ENCODE measurements at places on chromosomes 2 and 18.

- DNase-seq = no peak
Measured at GRCh38 chr2:60406192-60406591, 147.3 kb downstream of the BCL11A start.

- no peak for DNase-seq
Measured at GRCh38 chr2:240742602-240743095, 51.0 kb downstream of the AQP12A start.

DNA sequence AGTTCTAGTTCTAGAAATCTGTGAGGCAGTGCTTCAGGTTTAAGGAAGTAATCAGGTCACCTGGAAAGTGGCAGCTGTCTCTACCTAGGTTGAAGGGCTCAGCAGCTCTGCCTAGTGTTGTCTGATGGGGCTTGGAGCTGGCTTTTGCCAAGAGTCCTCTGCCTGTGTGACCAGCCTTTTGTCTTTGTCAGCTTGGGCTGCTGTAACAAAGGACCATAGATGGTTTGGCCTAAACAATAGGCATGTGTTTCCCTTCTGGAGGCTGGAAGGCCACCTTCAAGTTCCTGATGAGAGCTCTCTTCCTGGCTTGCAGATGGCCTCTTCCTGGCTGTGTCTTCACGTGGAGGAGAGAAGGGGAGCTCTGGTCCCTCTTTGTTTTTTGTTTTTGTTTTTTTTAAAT, 13.3 kb downstream of the UBE2F start:
- no peak for DNase-seq

DNA sequence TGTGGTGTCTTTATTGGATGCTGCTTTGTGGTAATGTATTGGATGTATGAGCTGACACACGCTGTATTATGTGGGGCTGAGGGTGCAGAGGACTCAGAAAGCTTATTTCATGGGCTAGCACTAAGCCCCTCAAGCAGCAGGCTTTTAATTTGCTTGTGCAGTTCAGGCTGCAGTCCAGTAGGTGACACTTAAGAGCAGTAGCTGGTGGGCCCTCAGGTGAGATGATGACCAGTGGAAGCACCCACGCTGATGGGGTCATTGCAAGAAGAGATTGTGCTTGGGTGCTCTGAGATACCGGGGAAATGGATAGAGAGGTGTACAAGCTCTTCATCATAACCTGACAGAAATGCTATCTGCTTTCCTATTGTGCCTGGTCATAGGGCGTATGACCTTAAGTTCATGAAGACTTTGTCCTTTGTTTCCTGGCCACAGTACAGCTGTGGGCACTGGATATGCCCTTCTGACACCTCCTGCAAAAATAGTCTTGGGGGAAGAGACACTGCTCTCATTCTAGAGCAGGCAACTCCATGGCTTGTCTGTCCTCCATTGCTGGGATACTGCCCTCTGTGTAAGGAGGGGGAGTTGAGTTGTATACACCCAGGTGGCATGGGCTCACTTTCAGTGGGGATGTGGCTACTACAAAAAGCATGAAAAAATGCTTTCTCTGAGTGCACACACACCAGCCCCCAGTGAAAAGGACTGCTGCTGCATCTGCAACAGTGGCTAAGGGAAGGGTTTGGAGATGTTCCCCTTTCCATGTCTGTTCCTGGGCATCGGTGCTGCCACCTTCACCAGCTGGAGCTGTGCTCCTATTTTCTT, 205.7 kb upstream of the ZSWIM2 start:
- no peak for DNase-seq

DNA sequence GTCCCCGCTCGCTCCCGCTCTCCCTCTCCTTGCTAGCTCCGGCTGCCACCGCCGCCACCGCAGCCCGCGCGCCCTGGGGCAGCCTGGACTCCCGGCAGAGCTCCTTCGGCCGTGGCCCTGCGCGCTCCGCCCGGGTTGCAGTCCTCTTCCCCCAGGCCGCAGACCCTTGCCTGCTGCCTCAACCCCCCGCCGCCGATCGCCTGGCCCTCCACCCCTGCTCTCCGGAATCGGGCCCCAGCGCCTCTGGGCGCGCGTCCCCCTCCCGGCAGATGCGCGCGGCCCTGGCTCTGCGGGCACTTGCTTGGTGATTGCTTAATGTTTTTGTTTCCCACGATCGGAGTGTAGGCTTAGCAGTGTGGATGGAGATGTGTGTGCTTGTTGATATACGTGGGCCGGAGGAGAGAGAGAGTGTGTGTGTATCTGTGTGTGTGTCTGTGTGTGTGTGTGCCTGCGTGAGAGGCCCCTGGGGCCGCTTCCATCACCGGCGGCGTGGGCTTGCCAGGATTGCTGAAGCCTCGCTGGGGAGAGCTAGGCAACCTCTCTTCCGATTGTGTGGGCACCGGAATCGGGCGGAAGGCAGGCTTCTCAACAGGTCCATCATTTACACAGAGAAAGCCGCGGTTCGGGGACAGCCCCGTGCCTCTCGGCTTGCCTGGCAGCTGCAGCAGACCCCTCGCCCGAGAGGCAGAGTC, 877 bp downstream of the INHBB start:
- DNase-seq = no peak

GRCh38 chr2:160406591-160407392, 86.8 kb downstream of the RBMS1 start:
- DNase-seq = peak; percentile 31

DNA sequence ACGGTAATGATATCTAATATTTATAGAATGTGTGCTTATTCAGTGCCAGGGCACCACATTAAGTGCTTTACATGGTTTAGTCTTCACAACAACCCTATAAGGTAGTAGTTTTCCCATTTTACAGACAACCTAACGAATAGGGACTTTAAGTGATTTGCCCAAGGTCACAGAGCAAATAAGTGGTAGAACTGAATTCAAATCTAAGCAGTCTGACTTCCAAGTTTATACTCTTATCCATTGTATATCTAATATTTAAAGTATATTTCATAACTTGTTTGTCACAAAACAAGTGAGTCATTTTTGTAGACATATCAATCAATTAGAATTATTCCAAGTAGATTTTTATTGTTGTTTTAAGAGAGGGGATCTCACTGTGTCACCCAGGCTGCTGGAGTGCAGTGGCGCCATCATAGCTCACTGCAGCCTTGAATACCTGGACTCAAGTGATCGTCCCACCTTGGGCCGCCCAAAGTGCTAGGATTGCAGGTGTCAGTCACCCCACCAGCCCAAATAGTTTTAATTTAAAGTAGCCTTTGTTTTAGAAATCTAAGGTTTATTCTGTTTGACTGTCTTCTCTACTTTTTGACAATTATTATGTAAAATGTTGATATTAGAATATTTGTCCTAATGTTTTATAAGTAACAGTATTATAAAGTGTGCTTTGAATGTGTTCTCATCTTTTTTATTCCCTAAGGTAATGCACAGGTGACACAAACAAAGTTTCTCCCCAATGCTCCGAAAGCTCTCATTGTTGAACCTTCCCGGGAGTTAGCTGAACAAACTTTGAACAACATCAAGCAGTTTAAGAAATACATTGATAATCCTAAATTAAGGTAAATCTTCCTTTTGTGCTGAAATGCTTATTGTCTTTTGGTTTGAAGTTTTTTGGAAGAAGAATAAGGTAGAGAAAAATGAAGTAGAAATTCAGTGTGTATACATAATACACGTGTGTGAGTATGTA, 15.1 kb downstream of the DDX1 start:
- DNase-seq = no peak

GRCh38 chr2:128358941-128359731, 40.5 kb upstream of the HS6ST1 start:
- DNase-seq = no peak

- no peak for DNase-seq
Measured at GRCh38 chr2:9592699-9593098, 37.1 kb upstream of the ADAM17 start.

- DNase-seq = peak; percentile 28
Measured at GRCh38 chr2:127622561-127623387, 23.2 kb upstream of the GPR17 start.

GRCh38 chr18:4416976-4417375, 38.1 kb downstream of the DLGAP1 start:
- DNase-seq = no peak

- DNase-seq = no peak
Measured at GRCh38 chr2:208711598-208711997, 305.0 kb downstream of the PTH2R start.

DNA sequence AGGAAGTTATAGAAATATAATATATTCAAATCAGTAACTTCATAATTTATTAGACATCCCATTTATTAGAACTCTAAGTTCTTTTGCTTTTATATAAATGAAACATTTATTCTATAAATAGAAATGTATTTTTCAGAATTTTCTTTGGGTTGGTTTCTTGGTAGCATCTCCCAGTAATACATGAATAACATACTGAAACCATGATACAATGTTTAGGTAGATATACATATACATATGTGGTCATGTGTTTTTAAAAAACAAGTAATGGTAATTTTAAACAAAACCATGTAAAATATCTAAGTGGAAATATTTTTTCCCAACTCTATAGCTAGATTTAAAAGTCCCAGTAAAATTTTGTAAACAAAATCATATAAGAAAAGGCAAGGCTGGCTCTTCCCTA, 36.9 kb downstream of the WIPF1 start:
- no peak for DNase-seq

DNA sequence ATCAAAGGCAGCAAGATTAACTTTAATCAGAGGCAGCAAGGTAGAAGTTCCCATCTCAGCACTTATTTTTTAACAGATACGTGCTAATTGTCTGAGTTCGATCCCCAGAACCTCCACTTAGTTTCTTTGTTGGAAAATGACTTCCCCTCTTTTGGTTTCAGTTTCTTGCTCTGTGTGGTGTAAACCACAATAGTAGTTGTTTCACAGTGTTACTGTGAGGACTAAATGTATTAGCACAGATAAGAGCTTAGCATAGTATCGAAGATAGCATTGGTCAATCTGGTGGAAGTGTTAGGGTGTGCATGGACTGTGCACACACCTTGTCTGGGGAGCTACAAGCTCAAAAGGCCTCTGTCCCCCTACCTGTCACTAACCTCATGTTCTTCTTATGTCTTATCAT, 988.3 kb upstream of the GYPC start:
- no peak for DNase-seq

- no peak for DNase-seq
Measured at GRCh38 chr2:118576109-118576855, 271.2 kb downstream of the EN1 start.

DNA sequence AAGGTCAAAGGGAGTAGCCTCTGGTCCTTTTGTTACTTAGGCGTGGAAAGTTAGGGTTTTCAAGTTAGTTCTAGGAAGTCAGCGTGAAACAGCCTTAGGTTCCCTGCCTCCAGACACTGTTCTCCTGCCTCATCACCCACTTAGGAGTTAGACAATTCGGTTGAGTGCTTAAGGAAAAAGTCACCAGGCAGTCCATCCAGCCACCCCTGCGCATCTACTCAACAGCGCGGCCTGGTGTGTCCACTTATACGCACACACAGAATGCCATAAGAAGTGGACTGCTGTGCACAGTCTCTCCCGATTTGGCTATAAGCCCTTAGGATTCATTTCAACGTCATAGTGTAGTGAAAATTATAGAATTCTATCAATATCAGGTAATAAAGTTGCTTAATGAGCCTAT, 470.8 kb upstream of the TNP1 start:
- no peak for DNase-seq

DNA sequence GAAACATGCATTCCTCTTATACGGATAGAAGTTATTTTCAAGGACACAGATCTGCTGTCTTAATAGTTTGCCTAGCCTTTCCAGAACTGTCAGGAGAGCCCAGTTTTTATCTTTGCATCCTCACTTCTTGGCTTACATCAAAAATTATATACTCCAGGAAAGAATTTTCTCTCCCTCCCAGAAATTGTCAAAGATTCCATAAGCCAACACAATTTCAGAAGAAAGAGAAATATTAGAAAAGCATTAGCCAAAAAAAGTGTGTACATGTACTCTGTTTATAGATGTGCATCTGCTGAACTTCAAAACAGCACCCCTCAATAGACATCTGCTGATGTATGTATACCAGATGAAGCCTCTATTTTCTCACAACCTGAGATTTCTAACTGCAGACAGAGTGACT, 210.4 kb downstream of the METTL4 start:
- no peak for DNase-seq

GRCh38 chr18:30358555-30358954, 684.0 kb downstream of the DSC3 start:
- DNase-seq = no peak

DNA sequence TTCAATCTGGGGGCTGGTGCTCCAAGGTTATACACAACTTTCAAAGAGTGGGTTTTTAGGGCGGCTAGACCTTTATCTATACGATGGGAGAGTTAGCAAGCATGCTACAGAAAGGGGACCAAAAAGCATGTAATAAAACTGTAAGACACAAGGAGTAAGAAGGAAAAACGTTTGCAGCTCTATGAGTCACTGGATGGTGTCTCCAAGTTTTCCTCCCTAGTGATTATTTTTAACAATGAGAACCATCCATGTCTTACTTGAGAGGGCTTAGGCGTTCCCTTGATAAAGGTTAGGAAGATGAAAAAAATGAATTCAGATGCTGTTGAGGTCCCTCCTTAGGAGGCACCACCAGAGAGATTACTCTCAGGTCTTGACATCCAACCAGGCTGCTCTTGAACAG, 75.9 kb downstream of the HRH4 start:
- DNase-seq = no peak

DNA sequence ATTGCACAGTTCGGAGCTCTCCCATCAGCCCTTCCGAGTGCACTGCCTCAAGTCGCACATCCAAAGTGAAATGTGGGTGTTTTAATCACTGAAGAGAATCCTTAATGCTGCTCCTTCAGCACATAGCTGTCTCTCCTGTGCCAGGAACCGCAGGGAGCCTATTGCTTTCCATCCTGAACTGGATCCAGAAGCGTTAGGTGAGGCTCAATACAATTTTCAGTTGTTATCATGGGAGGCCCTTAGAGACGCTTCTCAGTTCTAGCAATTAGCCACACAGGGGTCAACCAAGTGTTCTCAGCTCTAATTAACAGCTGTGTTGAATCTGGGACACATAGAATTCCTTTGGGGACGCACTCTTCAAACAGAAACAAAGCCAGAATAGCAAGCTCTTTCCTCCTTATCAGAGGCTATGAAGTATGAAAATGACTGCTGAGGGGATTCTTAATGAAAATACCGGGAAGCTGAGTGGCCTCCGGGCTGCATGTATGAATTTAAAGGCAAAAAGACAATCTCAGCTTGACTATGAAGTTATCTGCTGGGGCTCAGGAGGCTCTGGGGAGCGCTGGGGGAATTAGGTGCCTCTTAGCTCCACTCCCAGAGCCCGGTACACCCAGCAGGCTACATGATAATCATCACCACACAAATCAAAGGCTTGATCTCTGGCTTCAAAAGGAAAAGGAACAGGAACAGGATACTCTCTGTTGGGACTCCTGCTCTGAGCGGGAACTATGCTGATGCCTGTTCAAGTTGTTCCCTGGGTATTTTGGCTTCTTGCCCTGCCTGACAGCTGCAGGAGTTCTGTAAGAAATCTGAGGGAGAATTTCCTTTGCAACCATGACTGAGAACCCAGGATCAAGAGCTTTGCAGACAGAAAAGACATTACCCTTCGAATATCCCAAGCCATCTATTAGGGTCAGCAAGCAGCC, 55.4 kb upstream of the NCOA1 start:
- DNase-seq = peak; percentile 33

- DNase-seq = no peak
Measured at GRCh38 chr2:220513573-220514288, 886.3 kb downstream of the SLC4A3 start.

GRCh38 chr2:161159456-161160225, 587 bp upstream of the TANK start:
- DNase-seq = no peak

All from pancreas (tissue), 10 donors.